ENCODE measurements at places on chromosomes 7 and 10.
A peak's percentile ranks its signal among the peaks of the same experiment; 100 is the strongest.

GRCh38 chr7:41247143-41247865 lies 455.6 kb downstream of the INHBA start:
- DNase-seq, result peak; percentile 92

- DNase-seq, result peak; percentile 62
Observed at GRCh38 chr10:43322769-43323168, 48.7 kb upstream of the FXYD4 start.

DNA sequence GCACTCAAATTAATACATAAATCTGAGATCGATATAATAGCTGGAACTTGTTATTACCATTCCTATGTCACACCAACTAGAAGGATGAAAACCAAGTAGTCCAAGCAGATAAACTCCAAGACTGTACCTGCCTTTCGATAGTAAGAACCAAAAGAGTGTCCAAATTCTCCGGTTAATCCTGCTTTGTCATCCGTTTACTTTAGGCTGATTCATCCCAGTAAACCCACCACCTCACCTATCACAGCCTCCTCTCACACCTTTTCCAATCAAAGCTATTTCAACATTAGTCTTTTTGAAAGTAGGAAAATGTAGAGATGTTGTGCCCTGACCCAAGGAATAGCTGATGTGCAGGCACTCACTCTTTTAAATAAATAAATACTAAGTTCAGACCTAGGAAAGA lies 177.2 kb downstream of the CTNNA3 start:
- DNase-seq, result peak; percentile 45

- peak; percentile 99 for DNase-seq
Observed at GRCh38 chr10:24483701-24484100, 240.0 kb downstream of the ARHGAP21 start.

DNA sequence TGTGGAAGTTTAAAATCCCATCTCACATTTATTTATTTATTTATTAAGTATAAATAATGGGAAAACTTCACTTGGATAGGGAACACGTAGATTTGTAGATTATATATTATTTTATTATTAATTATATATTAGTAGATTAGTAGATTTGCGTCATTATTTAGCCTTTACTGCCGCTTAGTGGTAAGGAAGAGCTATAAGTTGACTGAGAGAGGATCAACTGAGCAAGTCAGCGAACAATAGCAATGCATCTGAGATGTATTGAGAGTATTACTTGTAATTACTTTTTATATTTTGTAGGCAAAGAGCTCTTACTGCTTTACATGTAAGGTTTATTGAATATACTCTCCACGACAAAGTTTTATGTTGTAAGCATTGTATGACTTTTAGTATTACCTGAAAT lies 244.5 kb upstream of the ANKRD30A start:
- DNase-seq, result peak; percentile 34

GRCh38 chr7:1758028-1758858 lies 88.2 kb downstream of the ELFN1 start:
- peak; percentile 18 for DNase-seq

GRCh38 chr7:68038621-68039314 lies 1042.1 kb downstream of the TYW1 start:
- peak; percentile 38 for DNase-seq

DNA sequence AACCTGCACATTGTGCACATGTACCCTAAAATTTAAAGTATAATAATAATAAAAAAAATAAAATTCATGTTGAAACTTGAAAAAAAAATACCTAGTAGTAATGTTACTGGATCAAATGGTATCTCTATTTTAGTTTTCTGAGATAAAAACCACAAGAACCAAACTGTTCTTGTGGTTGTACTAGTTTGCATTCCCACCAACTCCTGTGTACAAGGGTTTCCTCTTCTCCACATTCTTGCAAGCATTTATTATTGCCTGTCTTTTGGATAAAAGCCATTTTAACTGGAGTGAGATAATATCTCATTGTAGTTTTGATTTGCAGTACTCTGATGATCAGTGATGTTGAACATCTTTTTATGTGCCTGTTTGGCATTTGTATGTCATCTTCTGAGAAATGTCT lies 177.7 kb downstream of the KIF20B start:
- DNase-seq, result no peak

DNA sequence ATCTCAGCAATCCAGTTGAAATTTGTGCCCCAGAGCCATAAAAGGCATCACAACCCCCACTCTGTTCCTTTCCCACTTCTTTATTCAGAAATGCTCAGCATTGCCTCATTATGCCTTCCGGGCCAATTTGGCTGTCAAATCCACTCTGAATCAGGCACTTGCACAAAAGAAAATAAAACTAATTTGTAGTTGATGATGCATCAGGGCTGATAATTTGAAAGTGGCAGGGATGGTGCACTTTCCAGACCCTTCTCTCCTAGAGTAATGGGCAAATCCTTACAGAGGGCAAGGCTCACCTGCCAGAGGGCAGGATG lies 147.9 kb upstream of the PDE1C start:
- DNase-seq, result no peak

DNA sequence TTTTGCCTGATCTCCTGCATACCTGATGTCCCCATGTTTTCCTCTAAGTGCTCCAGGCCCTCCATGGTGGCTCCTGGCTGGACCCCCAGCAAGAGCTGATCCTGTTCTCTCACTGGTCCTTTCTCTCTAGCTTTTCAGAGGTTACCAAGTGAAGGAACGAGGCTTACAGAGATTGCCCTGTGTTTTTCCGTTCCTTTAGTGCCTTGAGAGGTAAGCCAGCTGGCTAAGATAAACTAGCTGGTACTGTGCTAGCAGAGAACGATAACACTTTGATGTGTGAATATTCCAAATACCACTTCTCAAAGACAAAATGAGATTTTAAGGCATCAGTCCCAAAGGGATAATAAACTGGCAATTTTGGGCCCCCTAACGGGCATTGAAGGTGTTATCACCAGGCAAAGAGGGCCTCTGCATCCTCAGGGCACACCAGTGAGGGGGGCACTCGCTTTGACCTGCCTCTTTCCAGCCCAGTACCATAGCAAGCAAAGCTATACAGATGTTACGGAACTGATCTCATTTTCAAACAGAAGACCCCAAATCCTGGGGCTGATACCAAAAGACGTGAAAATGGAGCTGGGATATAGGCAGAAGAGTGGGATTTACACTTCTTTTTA lies 8.4 kb upstream of the CCNY start:
- no peak for DNase-seq

DNA sequence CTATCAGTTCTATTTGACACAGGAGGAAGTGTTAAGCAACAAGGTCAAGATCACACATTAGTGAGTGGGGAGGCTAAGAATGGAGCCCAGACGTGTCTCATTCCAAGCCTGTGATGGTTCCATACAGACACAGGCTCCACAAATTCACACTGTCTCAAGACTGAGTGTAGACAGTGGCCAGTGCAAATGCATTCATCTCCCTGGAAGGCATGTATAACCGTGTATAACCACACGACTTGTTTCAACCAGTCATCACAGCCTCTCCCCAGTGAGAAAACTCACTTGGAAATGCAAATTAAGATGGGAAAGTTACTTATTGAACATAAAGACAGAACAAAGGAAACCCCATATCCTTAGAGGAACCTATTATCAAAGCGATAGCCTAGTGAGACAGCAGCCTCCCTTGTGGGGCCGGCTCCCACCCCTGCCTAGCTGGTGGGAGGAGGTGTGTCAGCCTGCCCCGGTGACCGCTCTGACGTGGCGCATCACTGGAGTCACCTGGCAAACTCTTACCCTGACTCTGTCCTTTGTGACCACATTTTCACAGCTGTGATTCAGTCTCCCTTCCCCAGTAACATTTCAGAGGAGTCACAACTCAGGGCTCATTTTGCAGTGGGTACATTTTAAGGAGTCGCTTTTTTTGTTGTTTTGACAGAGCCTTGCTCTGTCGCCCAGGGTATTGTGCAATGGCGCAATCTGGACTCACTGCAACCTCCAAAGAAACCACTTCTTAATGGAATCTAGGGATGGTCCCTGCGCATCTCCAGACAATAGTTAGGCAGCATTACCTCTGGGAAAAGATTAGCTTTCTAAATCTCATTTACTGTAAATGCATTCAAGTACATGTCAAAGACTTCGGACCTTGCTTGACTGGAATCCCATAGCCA lies 126.6 kb upstream of the PARD3 start:
- peak; percentile 98 for DNase-seq

All from bronchial epithelial cell (primary cell).